Foreskin fibroblast (primary cell): ENCODE measurements at places on chromosomes 4 and X.

- no peak for DNase-seq
These were observed 89.2 kb downstream of the CDS1 start for GRCh38 chr4:84672177-84672576.

DNA sequence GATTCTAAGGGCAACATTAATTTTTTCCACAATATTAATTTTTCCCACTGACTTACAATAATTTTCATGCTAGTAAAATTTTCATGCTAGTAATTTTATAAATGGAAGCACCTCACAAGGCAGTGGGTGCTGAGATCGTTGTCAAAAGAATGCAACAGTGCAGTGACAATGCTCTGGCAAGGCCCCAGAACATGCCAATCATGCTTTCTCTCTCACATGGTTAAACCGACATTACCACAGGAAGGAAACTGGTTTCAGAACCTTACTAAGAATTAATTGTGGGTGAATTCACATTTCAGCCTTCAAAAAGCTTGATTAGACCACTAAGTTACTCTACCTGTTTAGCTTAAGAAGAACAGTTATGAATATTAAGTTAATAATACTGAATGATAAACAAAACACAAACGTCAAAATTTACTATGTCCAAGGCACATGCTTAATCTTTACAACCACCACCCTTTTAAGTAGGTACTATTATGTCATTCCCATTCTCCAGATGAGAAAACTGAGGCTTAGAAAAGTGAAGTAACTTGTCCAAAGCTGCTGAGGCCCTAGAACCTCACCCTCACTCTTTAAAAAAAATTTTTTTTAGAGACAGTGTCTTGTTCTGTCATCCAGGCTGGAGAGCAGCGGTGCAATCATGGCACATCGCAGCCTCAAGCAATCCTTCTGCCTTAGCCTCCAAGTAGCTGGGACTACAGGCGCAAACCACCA is 10.0 kb upstream of the OPHN1 start:
- peak; percentile 6 for DNase-seq

GRCh38 chr4:110367156-110367555 is 108.8 kb upstream of the ENPEP start:
- no peak for DNase-seq

DNA sequence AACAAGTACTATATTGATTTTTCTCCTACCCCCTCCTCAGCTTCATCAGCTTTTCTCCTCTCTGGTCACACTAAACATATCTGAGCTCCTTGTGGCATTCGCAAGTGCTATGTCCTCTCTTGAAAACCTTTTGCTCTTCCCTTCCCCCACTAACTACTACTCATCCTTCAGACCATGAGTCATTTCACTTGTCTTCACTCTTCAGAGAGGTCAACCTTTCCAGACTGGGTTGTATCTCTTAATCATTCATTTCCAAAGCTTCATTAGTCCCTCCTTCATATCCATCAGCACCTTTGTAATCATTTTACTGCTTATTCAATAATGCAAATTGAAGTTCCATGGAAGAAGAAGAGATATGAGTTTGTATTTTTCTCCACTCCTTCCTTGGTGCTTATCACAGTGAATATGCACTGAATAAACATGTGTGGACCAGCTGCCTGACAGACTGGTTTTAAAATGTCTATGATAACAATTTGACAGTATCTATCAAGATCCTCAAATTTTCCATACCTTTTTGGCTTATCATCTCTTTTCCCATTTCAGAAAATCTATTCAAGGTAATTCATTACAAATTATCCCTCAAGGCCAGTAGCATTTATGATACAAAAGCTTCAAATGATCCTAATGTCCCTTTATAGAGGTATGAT is 28.4 kb downstream of the DDX60L start:
- peak; percentile 71 for DNase-seq

GRCh38 chr4:141375855-141376254 is 155.2 kb downstream of the ZNF330 start:
- peak; percentile 88 for DNase-seq

DNA sequence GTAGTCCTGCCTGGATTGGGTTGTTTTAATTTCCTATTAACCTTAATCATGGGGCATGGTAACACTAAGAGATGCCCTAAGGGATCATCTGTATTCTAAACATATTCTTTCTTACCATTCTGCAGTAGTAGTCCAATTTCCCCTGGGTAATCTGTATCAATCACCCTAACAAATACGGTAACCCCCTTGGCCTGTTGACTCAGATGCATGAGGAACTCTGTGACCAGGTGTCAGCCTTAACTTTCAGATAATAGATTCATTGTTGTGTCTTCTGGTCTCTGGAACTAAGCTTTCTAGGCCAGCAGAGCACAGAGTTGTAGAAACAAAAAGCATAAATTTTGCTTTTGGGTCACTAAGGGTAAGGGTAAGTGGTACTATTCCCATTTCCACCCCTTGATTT is 13.1 kb upstream of the BANK1 start:
- DNase-seq, result no peak

GRCh38 chrX:38206036-38206435 is 14.6 kb downstream of the SRPX start:
- DNase-seq, result peak; percentile 74

DNA sequence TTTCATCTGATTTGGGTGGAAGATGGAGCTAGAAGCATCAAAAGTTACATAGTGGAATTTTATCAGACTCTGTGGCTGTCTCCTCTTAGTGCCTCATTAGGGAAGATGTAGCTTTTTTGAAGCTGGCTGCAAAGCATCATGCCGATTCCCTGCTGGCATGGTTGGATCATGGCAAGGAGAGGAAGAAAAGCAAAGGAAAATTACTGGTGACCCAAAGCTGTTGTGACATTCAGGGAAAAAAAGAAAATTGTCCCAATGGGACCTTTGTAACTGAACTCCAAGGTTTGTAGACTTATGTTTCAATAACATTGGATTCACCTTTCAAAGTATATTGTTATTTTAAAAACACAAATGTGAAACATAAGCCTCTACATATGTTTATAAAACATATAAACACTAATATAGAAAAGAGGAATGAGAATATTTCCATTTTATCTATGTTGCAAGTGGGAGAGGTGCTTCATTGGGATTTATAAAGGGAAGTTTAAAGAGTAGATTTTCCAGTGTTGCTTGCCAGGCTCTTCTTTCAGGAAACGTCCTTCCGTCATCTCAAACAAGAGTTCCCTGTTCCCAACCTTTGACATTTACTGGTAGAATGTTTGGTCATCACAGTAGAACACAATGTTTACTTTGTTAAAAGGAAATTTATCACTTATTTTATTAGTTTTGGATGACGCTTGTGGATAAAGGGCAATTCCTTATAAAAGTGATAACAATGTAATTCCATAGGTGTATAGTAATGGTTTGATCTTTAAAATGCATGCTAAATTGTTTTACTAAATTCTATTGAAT is 190.1 kb upstream of the GPRIN3 start:
- DNase-seq, result no peak

- DNase-seq, result no peak
These were observed 106.8 kb upstream of the MAGEA10 start for GRCh38 chrX:152245213-152245612.

GRCh38 chrX:129540068-129540653 is at the start of gene OCRL:
Gene OCRL (plus strand): TSS chrX:129540259. CDS start chrX:129540440, 181 bp downstream.
- peak; percentile 81 for DNase-seq

GRCh38 chrX:122196343-122196742 is 987.7 kb upstream of the GRIA3 start:
- no peak for DNase-seq

- no peak for DNase-seq
These were observed 141.1 kb downstream of the IDS start for GRCh38 chrX:149363965-149364364.

GRCh38 chrX:9532349-9532748 is 67.5 kb downstream of the TBL1X start:
- DNase-seq, result no peak

GRCh38 chr4:139152249-139152648 is 24.8 kb downstream of the ELF2 start:
- no peak for DNase-seq

DNA sequence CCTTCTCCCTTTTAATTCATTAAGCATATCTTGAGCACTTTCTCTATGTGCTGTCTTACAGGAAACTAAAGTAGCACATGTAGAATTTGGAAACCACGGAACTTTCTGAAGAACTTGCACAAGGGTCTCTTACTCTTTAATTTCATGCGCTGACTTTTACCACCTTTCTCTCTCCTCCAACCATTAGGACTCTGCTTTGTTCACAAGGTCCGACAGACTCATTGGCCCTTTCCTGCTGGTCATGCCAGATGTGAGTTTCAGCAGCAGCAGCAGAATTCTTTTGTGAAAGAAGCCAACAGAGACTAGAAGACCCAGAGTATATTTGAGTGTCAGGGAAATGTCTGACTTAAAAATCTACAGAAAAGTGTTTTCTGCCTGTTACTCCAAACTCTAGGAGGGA is 207.1 kb downstream of the GUCY2F start:
- DNase-seq, result no peak

GRCh38 chrX:78946178-78946931 is 1.2 kb downstream of the P2RY10 start:
- no peak for DNase-seq

DNA sequence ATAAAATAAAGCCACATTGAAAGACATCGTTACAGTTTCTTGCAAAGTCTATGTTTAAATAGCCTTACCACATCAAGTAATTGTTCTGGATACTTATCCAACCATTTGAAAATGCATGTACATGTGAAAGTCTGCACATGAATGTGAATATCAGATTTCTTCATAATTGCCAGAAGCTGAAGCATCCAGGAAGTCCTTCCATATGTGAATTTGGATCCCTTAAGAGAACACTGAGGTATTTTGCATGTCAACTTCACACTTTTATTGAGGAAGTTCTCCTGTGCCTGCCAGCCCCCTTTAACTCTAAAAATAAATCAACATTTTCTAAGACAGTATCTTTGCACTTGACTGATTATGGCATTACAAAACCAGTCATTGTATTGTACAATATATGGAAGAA is 1103.5 kb upstream of the ADGRL3 start:
- no peak for DNase-seq

DNA sequence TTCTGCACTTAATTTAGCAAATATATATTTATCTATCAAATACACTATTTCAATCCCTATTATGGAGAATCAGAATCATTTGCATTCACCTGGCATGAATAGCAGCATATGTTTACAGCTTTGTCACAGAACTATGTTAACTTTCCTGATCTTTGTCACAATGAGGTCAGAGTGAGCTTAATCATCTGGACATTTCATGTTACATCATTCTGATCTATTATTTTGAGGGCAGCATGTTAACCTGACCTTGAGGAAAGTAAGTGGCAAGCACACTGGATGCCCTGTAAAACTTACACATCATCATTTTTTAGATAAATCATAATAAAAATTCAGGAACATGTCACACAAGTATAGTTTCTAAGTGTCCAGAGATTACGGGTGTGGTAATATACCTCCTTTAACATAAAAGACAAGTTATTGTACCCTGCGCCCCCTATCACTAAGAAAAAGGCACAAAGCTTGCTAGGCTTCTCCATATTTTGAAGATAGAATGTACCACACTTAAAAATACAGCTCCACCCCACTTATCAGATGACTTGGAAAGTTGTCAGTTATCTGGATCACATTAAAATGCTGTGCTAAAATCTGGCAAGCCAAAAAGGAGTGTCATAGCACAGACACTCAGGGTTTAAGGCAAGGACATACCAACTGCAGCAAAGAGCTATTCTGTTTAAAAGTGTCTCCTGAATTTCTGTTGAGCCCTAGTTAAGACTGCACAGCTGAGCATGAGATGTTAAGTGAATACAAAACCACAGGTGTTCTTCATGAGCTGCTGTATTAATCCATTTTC is 182.7 kb upstream of the FAT4 start:
- no peak for DNase-seq

GRCh38 chr4:24913119-24913485 is 260 bp upstream of the CCDC149 start:
- no peak for DNase-seq

DNA sequence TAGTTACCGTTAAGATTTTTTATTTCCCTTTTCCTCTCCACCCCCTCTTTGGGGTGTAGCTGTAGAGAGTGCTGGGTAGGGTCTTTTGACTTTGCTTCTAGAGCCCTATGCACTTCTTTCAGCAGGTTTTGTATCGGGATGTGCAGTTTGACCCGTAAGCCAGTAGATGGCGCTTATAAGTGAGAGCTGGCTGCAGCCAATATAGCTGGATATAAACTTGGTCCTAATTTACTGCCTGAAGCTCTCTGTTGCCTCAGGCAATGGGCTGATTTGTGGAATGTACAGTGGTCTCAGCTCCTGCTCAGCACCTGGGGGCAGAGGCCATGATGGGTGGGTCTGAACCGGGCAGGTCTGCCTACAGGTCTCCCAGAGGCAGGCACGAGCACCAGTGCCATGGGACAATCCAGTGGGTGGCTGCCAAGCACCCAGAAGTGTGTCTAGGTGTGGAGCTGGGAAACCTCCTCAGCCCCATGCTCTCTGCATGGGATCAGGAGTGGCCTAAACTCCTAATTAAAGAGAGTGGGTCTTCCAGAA is 146.5 kb downstream of the SPANXN1 start:
- DNase-seq, result no peak

DNA sequence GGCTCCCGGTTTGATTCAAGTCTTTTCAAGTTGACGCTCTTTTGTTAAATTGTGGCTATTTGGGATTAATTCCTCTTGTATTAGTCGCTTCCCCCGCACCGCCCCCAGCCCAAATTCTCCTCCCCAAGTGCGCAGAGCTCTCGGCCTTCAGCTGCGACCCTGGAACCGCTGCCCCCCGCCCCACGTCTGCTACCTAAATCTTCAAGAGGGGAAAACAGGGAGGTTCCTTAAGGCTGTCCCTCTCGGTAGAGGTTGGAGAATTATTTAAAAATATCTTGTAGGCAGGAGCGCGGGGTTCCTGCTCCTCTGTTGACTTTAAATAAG is 860 bp upstream of the RPS6KA3 start:
- no peak for DNase-seq

GRCh38 chrX:69431420-69431819 is 72.7 kb upstream of the NALF2 start:
- DNase-seq, result no peak

- peak; percentile 54 for DNase-seq
These were observed 85.0 kb downstream of the HPGD start for GRCh38 chr4:174437324-174437723.

- DNase-seq, result no peak
These were observed 3.5 kb downstream of the PCSK1N start for GRCh38 chrX:48831909-48832291.

DNA sequence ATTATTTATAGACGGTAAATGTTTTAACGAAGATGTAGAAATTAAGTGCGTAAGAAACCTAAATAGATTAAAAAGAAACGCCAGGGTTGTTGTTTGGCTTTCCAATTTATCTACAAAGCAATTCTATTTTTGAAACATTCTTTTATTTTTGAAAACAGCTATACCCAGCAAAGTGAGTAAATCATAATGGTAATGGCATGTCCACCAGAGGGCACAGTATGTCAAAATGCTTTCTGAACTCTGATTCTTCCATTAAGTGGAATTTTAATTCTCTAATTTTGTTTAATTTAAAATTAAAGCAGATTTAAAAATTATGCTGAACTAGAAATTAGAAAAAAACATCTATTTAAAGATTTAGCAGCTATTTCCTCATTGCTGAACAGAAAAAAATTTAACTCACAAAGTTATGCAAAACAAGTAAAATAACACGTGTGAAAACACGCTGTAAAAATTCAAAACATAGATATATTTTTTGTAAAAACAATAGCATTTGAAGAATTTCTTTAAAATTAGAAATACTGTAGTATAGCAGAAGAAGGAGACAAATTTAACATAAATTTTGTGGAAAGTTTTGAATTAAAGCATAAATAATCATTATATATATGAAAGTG is 26.5 kb downstream of the RASSF6 start:
- peak; percentile 70 for DNase-seq

GRCh38 chr4:99651016-99651769 is 6.4 kb downstream of the C4orf54 start:
- DNase-seq, result no peak
